T-helper 17 cell (primary cell): ENCODE measurements at places on chromosomes 12 and 14.

- DNase-seq: no peak
These were observed 8.9 kb upstream of the RPLP0 start for GRCh38 chr12:120209851-120210250.

DNA sequence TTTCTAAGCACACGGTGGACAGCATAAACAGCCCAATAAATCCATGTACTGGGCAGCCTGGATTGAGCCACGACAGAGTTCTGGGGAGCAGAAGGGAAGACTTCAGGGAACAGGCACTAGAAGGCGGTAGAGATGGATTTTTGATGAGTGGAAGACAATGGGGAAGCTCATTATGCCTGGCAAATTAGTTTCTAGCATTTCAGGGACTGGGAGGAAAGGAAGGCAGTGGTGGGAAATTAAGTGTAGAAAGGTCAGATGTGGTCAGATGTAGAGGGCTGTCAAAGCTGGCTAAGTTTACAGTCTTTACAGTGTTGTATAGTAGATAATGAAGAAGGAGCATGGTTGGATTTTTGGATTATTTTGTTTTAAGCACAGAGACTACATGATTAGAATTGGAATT, 9.2 kb downstream of the EGLN3 start:
- DNase-seq: no peak

DNA sequence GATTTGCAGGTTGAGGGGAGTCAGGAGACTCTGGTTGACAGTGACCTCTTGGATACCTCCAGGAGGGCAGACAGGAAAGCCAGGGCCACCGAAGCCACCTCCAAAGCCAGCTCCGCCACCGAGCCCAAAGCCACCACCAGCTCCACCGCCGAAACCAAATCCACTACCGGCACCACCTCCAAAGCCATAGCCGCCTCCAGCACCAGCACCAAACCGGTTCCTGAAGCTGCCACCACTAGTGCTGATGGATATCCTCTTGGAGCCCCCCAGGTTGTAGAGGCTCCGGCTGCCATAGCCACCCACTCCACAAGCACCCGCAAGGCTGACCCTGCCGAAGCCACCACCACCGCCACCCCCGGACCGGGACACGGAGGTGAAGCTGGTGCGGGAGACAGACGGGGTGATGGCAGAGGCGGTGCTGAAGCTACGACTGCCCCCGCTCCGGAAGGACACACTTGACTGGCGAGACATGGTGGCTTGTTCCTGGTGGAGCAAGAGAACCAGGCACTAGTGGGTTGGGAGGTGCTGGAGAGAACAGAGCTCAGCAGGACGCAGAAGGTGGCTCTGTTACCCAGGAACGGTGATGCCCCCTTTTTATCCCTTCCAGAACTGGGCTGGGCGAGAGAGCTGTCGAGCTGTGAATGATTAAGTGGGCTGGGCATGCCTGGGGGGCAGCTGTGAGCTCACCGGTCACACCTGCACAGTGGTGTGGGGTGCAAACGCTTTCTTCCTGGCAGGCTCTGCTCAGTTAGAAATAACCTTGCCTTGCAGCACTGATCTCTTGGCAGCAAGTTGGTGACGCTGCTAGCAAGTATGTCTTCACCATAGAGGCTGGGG, at the start of gene KRT5:
KRT5 (minus strand) TSS at position 569 of the 837 bp plus-strand sequence; CDS start at position 471, 98 bp downstream.
- no peak for DNase-seq

DNA sequence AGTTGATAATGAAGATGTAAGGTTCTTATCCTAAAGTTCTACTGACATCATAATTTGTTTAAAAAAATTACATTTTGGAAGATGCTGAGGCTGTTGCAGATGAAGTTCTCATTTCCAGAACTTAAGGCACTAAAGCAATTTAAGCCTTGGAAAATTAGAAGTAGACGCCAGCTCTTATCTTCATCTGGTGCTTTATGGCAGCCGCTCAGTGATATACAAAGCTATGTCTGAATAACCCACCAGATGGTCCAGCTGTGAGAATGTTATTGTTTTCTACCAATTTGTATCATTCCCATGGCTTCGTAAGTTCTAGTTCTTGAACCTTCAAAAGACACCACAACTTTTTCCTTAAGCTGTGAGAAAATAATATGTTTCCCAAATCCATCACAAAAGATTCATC, 212.1 kb upstream of the ARID2 start:
- DNase-seq: no peak

- DNase-seq: no peak
These were observed 153.9 kb upstream of the AVPR1A start for GRCh38 chr12:63304887-63305316.

DNA sequence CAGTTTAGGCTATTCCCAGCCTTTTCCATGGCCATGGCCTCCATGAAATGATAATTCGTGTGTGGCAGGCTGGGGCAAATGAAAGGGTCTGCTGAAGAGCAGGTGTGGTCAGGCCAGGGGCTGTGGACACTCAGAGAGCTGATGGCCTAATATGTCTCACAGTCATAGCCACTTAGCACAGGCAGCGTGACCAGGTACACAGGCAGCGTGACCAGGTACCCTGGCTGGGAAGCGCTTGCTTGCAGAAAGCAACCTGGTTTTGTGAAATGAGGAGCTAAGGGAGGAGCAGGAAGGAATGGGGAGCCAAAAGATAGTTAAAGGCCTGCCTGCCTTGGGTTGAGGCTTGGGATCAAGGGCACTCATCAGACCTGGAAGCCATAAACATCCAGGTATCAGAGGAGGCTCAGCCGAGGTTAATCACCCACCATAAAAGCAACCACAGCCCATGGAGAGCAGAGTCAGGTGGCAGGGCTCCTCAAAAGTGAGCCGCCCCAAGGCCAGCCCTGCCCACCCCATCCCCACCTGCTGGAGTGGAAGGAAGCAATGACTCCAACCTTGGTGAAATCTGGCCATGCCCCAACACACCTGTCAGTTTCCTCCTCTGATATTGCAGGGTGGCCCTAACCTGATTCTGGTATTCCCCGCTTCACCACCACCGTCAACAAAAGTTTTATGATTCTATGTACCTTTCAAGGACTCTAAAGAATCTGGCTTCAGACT, 8.0 kb upstream of the KRT8 start:
- DNase-seq: no peak

GRCh38 chr12:68374307-68374982, 42.3 kb upstream of the MDM1 start:
- no peak for DNase-seq

GRCh38 chr14:89493877-89494634, 77.0 kb upstream of the FOXN3 start:
- no peak for DNase-seq

GRCh38 chr12:96670334-96670899, 181.0 kb downstream of the CFAP54 start:
- no peak for DNase-seq

DNA sequence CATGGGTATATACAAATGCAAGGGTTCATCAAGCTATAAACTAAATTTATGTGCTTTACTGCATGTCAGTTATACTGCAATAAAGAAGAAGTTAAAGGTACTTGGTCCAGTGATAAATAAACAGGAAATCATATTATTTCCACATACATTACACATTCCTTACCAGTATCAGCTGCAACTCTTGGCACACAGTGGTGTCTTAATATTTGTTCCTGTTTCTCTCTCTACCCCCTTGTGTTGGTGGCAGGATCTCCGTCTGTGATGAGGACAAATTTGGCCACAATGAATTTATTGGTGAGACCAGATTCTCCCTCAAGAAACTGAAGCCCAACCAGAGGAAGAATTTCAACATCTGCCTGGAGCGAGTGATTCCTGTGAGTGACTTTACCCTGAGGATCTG, 19.2 kb upstream of the OAS1 start:
- no peak for DNase-seq

DNA sequence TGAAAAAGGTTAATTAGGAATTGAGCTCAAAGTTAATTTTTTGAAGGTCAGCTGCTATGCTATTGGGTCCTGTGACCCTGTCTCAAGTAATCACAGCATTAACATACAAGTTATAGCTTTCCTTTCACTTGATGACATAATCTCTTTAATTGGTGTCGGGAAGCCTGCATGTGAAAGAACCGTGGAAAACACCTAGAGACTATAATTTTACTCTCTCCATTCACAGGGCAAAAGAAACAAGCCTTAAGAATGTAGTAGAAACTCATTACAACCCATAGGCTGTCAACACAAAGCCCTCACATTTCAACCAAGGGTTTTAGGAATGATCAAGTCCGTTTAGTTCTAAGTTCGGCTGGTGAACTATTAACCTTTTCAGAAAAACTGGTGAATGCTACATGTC, 104.4 kb downstream of the PPM1A start:
- DNase-seq: no peak

DNA sequence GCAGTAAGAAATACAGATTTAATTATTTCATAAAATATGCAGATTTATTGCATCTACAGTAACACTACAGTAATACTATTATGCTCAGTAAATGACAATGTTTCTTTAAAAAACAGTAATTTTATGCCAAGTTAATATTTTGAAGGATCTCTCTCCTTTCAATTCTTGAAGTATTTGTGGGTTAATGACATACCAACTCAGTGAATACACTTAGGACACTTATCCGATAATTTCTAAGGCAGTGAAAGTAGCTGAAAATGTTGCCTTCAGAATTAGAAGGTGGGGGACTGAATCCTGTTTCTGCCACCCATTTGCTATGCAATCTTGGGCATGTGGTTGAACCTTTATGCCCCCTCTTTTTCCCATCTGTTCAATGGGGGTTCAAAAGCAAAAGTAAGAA, 24.8 kb upstream of the IFNG-AS1 start:
- DNase-seq: no peak

GRCh38 chr12:31228811-31229792, 96.8 kb downstream of the SINHCAF start:
- no peak for DNase-seq

DNA sequence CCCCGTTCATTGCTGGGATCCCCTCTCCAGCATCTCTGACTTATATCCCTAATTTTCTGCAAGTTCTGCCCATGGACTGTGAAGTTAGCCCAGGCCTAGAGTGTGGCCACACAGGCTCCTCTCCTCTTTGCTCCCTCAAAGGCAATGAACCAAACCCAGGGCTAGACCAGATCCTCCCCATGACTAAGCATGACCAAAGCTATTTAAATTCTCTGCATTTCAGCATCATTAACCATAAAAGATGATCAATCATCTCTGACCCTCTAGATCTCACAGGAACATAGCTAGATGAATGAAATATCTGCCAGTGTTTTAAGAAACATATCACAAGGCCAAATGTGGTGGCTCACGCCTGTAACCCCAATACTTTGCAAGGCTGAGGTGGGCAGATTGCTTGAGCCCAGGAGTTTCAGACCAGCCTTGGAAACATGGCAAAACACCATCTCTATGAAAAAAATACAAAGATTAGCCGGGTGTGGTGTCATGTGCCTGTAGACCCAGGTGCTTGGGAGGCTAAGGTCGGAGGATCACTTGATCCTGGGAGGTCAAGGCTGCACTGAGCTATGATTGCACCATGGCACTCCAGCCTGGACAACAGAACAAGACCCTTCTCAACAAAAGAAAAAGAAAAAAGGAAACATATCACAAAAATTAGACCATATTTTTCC, 2.2 kb upstream of the KRT3 start:
- no peak for DNase-seq
